Gastrocnemius medialis (tissue), 4 donors: ENCODE measurements at places on chromosomes 5 and 9.

- DNase-seq: no peak
Measured at GRCh38 chr9:94160594-94161501, 76.6 kb downstream of the PTPDC1 start.

DNA sequence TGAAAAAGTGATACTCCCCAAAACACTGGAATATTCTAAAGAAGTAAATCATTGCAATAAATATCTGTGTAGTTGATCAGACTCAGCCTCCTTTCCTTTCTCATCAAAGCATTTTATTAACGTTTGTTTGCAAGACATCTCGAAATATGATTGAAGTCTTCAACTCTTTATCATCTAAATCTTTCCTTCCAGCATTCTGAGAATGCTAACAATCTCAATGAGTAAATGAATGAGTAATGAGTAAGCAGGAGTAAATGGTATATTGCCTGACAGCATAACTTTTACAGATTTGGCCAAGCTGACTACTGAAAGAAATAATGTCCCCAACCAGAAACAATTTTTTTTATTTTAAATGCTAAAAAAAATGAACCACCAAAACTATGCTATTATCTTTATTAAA lies 157.1 kb downstream of the SLCO4C1 start:
- no peak for DNase-seq

DNA sequence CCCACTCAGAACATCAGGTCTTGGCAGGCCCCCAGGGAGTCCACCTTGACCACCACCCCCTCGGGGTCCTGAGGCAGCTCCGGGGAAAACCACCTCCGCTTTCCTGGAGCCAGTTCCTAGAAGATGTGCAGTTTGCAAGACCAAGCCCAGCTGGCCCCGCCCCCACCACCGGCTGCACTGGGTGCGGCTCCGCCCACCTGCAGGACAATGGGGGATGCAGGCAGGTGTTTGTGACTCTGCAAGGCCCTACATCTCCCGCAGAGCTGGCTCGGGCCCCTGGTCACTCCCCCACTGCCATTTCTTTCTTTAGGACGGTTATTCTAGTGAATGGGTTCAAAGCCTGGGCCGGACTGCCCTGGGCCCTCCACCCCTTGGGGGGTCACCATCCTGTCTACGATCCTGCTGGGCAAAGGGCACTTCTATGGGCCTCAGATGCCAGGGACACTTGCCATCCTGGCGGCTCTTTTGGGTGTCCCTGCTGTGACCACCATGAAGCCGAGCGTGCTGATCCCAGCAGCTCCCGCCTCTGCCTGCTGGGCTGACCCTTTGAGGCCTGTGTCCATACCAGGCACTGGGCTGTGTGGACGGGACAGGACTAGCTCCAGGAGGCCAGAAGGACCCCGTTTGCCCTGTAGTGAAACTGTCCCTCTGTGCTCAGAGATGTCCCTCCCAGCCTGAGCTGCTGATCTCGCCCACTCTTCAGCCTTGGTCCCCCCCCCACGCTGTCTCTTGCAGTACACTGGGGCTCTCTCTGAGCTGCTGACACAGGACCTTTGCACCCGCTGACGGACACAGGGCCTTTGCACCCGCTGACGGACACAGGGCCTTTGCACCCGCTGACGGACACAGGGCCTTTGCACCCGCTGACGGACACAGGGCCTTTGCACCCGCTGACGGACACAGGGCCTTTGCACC lies 5.9 kb upstream of the NACC2 start:
- no peak for DNase-seq

DNA sequence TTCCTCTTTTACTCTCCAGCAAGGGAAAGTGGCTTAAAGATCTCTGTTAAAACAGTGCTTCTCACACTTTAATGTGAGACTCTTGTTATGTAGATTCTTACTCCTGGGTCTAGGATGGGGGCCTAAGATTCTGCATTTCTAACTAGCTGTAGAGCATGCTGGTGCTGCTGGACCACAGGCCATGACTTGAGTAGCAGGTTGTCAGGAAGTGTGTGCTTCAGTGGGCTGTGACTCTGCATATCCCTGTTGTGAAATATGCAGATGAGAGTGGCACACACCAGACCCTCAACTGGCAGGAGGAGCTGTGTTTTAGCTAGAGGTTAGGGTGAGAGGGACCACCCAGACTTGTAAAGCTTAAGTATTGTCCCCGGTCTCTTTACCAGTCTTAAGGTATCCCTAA lies 191.1 kb upstream of the DMRT1 start:
- no peak for DNase-seq

GRCh38 chr5:5128766-5129165 lies 11.4 kb upstream of the ADAMTS16 start:
- DNase-seq: no peak

DNA sequence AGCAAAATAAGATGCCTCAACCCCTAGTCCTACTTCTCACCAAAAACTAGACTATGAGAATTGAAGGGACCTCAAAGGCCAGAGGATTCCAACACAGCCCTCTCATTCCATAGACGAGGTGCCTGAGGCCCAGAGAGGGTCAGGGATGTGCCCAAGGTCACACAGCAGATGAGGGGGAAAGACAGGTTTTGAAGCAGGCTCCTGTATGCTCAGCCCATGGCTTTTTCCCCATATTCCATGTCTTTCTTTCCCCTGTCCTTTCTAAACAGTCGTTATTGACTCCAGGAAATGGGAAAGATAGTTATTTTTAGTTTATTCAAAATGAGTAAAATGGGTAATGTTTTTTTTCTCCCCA lies 61.2 kb upstream of the COL15A1 start:
- no peak for DNase-seq

- DNase-seq: no peak
Measured at GRCh38 chr5:25568989-25569625, 924.3 kb upstream of the CDH10 start.

GRCh38 chr9:19939734-19940278 lies 151.0 kb upstream of the SLC24A2 start:
- DNase-seq: no peak

GRCh38 chr9:17315341-17315740 lies 180.5 kb downstream of the CNTLN start:
- no peak for DNase-seq

GRCh38 chr5:147853372-147853987 lies 22.0 kb upstream of the SPINK1 start:
- no peak for DNase-seq

DNA sequence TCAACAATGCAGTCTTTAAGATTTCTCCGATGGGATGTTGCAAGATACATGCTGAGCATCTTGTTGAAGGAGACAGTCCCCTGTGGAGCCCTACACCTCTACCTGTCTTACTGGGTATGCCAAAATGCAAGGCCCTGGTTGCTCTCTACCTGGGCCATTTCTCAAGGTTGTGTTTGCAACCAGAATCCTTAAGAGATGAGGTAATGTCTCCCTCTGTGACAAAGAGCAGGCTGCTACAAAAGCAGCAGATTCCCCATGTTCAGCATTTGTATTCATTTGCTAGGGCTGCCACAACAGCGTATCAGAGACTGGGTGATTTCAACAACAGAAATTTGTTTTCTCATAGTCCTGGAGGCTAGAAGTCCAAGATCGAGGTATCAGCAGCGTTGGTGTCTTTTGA lies 138.4 kb upstream of the RPS23 start:
- no peak for DNase-seq

GRCh38 chr5:16679863-16680262 lies 63.1 kb upstream of the RETREG1 start:
- DNase-seq: no peak

DNA sequence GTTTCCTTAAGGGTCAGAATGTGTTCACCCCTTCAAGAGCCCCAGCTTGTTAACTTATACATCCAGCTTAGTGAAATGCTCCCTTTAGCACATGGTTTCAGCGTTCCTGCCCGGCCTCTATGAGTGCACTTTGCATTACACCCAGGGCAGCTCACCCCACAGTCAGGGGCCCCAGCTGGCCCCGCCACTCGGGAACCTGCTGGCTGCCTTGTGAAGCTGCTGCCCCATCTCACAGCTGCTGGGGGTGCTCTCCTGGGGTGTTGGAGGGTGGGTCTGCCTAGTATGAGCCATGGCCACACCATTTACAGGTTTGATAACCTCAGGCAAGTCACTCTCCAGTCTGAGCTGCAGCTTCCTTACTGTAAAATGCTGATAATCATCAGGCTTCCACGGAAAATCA lies 32.2 kb downstream of the HRH2 start:
- DNase-seq: no peak

GRCh38 chr9:37209431-37210386 lies 89.3 kb downstream of the ZCCHC7 start:
- no peak for DNase-seq
